ENCODE measurements at places on chromosomes 12 and 14. TPM values are rescaled to one million over a fixed set of nuclear protein-coding genes. Genes with fewer than 3 reads are reported as not detected.

The PPP4R3A gene
- 49.7 TPM for total RNA-seq

The L3HYPDH gene
- total RNA-seq, result 11.5 TPM

The SLC10A1 gene
- total RNA-seq, result not detected

The RASSF9 gene
- 4.6 TPM for total RNA-seq

DNA sequence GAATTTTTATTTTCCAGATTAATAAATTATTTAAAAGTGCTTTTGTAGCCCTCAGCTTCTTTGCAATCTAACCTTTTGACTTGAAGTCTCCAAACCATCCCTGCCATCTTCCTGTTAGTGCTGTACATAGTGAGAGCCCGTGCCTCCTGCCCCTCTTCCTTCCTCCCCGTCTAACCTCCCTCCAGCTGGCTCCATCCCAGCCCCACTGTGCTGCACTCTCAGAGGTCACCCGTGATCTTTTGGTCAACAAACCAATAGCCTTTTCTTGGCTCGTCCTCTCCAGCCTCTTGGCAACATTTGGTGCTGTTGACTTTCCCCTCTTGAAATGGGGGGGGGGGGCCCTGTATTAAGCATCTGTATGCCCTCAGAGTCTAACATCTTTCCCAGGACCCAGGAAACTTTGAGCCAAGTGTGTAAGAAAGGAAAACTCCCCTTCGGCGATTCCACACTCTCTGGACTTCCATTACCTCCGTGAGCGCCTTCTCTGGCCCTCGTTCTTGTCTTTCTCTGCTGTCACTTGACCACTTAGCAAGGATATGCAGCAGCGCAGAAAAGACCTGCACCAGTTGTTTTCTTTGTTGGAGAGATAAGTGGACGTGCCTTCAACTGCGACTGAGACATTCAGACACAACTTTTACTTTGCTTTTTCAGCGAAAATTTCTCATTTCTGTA is 44.1 kb downstream of the FBXW8 start:
- ATAC-seq, result no peak

DNA sequence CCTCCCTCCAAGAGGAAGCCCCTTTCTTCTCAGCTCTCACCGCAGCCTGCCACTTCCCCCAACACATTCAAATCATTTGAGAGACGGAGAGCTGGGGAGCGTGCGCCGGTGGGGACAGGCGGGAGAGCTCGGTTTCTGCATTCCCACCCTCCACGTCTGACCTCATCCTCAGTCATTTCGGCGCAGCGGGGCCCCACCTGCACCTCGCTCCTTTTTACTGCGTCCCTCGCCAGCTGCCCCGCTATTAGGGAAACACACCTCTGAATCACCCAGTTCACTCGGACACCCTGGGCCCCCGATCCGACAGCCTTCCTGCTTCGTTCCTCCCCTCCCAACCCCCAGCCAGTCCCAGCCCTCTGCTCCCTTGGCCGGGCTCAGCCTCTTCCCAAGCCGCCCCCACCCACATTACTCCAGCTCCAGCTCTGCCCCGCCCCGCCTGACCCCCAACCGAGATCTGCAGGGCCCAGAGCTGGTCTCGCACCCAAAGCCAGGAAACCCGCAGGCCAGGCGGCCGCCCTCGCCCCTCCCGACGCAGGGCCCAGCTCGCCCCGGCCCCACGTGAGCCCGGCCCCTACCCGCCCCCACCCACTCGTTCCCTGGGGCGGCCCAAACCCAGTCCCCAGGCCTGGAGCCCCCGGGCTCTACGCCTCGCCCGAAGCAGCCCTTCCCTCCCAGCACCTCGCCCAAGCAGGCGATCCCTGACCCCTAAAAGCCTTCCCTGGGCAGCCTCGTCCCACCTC is 783 bp downstream of the CORO1C start:
- peak; percentile 1 for ATAC-seq

DNA sequence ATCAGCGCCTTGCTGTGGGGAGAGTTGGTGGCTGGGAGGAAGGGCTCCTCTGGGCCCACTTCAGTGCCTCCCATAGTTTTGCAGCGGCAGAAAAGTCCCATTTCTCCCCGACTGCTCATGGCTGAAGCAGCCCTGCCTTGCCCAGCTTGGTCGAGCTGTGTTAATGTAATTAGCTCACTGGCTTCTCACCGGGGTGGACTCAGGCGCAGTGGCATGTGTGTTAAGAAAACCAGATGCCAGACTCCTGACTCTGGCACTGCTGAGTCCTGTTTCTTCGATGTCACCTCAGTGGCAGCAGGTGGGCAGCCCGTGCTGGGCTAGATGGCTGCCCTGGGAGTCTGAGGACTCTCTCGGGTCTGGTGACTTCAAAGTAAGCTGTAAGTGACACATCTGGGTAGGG is 47.4 kb downstream of the CHST11 start:
- ATAC-seq, result no peak

DNA sequence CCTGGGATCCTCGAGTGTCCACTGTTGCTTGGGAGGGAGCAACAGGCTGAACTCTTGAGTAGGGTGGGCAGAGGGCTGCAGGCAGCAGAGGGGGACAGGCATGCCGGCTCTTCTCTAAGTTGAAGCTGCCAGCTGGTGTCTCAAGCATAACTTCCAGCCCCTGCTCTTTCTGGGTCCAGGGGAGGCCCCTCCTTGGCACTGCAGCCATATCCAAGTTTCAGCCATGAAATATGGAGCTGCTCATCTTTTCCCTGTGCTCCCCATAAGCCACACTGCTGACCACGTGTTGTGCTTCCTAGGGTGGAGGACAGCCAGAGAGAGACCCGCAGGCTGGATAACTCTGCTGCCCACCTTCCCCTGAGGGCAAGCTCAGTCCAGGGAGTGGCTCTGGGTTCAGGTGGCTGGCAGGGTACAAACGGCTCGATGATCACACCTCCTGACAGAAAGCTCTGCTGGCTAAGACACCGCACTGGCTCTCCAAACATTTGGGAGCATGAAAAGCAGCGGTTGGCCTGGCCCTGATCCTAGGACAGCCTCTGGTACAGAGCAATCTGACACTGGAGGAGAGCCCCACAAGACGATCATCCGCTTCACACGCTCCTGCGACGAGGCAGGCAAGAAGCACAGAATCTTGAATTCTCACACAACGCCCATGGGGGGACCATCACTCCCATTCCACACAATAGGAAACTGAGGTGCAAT is 79.6 kb downstream of the PITPNM2 start:
- no peak for ATAC-seq

- no peak for ATAC-seq
These were observed 125.7 kb upstream of the KRAS start for GRCh38 chr12:25376407-25376806.

DNA sequence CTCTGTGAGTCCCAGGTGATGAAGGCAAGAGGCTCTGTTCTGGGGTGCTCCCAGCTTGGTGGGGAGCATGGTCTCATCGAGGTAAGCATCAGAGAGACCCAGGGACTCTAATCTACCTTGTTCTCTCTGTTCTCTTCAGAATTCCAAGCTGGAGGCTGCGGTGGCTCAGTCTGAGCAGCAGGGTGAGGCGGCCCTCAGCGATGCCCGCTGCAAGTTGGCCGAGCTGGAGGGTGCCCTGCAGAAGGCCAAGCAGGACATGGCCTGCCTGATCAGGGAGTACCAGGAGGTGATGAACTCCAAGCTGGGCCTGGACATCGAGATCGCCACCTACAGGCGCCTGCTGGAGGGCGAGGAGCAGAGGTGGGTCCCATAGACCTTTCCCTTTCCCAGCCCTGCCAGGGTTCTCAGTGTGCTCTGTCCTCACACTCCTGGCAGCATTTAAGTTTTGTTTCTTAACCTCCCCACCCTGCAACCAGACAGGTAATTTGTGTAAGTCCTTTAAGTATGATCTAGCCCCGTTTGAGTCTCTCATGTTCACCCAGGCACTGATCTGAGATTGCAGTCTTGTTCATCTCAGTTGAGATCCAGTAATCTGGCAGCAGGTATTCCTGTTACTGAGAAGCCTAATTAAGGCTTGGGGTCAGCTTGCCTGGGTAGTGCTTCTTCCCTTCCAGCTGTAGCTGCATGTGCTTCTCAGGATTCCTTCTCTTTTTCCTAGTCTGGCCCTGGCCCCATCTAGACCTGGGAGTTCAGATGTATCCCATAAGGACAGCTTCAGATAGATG is 14.8 kb upstream of the KRT81 start:
- ATAC-seq, result no peak
